A549 (cell line): ENCODE measurements at places on chromosomes 3 and 15. TPM values are rescaled to one million over a fixed set of nuclear protein-coding genes. Genes with fewer than 3 reads are reported as not detected.

The GP9 gene
- polyA plus RNA-seq: not detected in 3 replicates

- DNase-seq: no peak
Observed at GRCh38 chr15:58924327-58924726, 9.2 kb downstream of the SLTM start.

DNA sequence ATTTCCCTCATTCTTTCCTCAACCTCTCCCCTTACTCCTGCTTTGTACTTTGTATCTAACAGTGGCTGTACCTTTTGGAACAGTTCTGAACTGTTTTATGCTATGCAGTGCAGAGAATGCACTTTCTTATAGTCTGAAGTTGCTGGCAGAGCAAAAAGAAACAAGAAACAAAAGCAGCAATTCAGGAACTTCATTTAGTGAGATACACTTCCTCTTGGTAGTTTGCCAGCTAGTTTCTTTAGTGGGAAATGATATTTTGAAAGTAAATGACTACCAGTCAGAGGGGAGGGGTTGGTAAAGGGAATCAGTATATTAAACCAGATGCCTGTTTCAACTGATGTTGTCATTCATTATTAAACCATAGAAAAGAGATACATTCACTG is 55.0 kb upstream of the CHD2 start:
- DNase-seq: no peak

DNA sequence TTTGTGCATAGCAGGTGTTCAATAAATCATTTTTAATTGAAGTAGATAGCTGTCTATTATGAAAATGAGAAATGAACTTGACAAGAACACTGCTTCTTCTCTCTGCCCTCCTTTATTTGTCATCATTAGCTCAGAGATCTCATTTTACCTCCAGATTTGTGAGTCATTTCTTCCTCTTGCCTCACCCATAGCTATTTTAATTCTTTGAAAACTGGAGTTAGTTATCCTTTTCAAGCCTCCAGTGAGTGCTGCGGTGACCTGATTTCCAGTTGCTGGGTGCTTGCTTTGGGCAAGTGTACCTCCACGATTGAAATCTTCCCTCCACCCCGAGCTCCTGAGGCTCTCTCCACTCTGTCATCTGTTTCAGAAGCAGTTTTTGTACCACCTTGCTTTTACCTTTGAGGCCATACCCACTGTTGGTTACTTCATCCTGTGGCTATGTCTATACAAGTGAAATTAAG is 114.6 kb downstream of the NFKBIZ start:
- no peak for DNase-seq

DNA sequence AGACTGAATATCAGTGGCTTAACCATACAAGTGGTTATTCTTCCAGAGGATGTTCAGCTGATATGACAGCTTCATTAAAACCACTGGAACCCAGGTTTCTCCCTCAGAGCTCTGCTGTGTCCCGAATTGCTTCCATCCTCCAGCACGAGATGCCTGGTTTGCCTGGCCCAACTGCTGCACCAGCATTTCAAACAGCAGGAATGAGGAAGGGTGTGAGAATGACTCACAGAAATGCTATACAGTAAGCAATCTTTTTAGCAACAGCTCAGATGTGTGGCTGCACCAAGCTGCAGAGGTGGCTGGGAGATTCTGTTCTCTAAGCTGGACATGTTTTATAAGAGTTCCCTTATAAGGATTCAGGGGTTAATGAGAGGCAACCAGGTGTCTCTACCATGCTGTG is 271.0 kb downstream of the GABRG3 start:
- DNase-seq: peak; percentile 8
